Right lobe of liver (tissue), 6 donors: ENCODE measurements at places on chromosomes 11 and 22. TPM values are rescaled to one million over a fixed set of nuclear protein-coding genes. Genes with fewer than 3 reads are reported as not detected.

DNA sequence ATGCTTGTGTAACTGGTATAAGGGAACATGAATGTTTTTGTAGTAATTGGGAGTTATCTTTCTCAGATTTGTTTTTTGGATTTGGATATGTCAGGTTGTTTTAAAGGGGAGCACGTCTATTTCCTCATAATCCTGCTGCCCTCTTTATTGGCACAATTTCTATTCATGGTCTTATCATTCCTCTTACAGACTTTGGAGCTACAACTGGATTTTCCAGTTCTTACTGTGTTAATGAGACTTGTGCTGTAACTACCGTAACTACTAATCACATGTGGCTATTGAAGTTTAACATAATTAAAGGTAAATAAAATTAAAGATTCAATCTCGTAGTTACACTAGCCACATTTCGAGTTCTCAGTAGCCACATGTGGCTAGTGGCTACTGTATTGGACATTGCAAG lies 1.9 kb downstream of the FDX1 start:
- H3K4me1 ChIP-seq: peaks cover 52% of the 10 kb centered on the region
- peak overlapping the region; percentile 100 for H3K27ac ChIP-seq
- peak overlapping the region; percentile 83 for H3K4me3 ChIP-seq
- no peaks in the 10 kb centered on the region for H3K27me3 ChIP-seq
- no peak for DNase-seq

- no peaks in the 10 kb centered on the region for H3K27me3 ChIP-seq
- no peaks in the 10 kb centered on the region for H3K36me3 ChIP-seq
- no peak overlapping the region for H3K4me3 ChIP-seq
These were observed 38.7 kb upstream of the SWAP70 start for GRCh38 chr11:9625162-9625561.

- no peak for DNase-seq
- no peaks in the 10 kb centered on the region for H3K36me3 ChIP-seq
- H3K27ac ChIP-seq: no peak overlapping the region
- no peak overlapping the region for H3K4me3 ChIP-seq
- no peaks in the 10 kb centered on the region for H3K27me3 ChIP-seq
- H3K4me1 ChIP-seq: no peaks in the 10 kb centered on the region
These were observed 95.5 kb downstream of the WNT7B start for GRCh38 chr22:45881524-45881875.

GRCh38 chr22:42317008-42317407 lies 46.6 kb upstream of the TCF20 start:
- H3K27ac ChIP-seq: no peak overlapping the region
- H3K36me3 ChIP-seq: no peaks in the 10 kb centered on the region
- no peak for DNase-seq
- no peaks in the 10 kb centered on the region for H3K27me3 ChIP-seq
- H3K4me1 ChIP-seq: no peaks in the 10 kb centered on the region

- no peak overlapping the region for H3K27ac ChIP-seq
- DNase-seq: no peak
- no peaks in the 10 kb centered on the region for H3K4me1 ChIP-seq
- no peak overlapping the region for H3K4me3 ChIP-seq
- no peaks in the 10 kb centered on the region for H3K36me3 ChIP-seq
- H3K27me3 ChIP-seq: no peaks in the 10 kb centered on the region
These were observed 42.0 kb downstream of the CDKN1C start for GRCh38 chr11:2843551-2843950.

DNA sequence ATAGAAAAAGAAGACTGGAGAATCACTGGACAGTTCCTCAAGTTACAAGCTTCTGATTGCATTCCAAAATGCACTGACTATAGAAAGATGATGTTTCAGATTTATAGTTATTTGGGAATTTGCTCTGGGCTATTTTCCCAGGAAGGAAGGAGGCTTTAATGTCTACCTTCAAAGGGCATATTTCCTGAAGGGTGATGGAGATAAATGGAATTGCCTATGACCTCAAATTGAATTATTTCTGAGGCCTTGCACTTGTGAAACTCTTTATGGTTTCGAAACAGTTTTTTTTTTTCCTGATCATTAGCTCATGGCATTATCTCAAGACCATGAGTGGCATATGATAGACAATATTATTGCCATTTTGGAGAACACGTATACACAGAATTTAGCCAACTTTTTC lies 333.9 kb downstream of the METTL15 start:
- H3K4me1 ChIP-seq: no peaks in the 10 kb centered on the region
- no peak overlapping the region for H3K4me3 ChIP-seq
- H3K36me3 ChIP-seq: no peaks in the 10 kb centered on the region
- no peak for DNase-seq

- no peak overlapping the region for H3K27ac ChIP-seq
- H3K27me3 ChIP-seq: no peaks in the 10 kb centered on the region
- DNase-seq: no peak
- H3K36me3 ChIP-seq: no peaks in the 10 kb centered on the region
These were observed 113.0 kb downstream of the NTM start for GRCh38 chr11:131483453-131483852.

DNA sequence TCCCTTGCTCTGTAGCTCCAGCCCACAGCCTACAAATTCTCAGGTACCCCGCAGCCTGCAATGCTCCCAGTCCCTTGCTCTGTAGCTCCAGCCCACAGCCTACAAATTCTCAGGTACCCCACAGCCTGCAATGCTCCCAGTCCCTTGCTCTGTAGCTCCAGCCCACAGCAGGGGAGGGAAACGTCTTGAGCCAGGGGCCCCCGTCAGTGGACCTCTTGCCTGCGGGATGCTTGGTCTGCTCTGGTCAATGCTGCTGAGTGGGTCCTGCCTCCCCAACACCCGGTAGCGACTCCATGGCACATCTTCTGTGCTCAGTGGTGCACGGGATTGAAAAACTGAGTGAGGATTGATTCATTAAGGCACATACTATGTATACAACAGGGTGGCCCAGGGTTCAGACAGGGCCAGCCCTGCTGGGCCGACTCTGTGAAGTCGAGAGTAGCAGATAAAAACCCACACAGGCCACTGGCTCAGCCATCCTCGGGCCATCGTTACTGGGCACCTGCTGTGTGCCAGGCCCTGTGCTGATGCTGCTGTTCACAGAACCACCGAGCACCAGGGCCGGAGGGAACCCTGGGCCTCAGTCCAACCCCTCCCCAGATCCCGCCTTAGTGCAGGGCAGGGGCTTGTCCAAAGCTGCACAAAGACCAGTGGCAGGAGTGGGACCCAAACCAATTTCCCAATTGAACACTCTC lies 69.7 kb downstream of the MYO7A start:
- H3K4me1 ChIP-seq: no peaks in the 10 kb centered on the region
- peak; percentile 4 for DNase-seq
- H3K27me3 ChIP-seq: no peaks in the 10 kb centered on the region
- peaks cover 65% of the 10 kb centered on the region for H3K36me3 ChIP-seq

GRCh38 chr22:31056986-31057599 lies 24.0 kb upstream of the SMTN start:
- no peaks in the 10 kb centered on the region for H3K27me3 ChIP-seq
- DNase-seq: no peak
- no peaks in the 10 kb centered on the region for H3K4me1 ChIP-seq
- no peaks in the 10 kb centered on the region for H3K36me3 ChIP-seq
- H3K4me3 ChIP-seq: no peak overlapping the region

- no peak overlapping the region for H3K27ac ChIP-seq
- no peak for DNase-seq
- H3K4me3 ChIP-seq: no peak overlapping the region
- H3K36me3 ChIP-seq: peaks cover 5% of the 10 kb centered on the region
These were observed 5.0 kb downstream of the MIF start for GRCh38 chr22:23899042-23899745.

GRCh38 chr11:6646071-6646470 lies 9.5 kb downstream of the DCHS1 start:
- no peak for DNase-seq
- no peak overlapping the region for H3K4me3 ChIP-seq
- H3K4me1 ChIP-seq: no peaks in the 10 kb centered on the region
- no peaks in the 10 kb centered on the region for H3K36me3 ChIP-seq
- H3K27me3 ChIP-seq: no peaks in the 10 kb centered on the region

DNA sequence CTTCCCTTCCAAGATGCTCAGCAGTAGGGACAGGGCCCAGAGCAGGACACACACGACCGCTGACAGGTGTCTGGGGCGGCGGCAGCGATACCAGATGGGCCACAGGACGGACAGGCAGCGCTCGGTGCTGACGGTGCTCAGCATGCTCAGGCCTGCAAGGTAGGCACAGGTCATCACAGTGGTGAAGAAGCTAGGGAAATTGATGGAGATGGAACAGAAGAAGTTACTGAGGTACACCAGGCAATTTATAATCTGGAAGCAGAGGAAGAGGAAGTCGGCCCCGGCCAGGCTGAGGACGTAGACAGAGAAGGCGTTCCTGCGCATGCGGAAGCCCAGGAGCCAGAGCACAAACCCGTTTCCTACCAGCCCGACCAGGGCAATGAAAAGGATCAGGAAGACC lies 4.6 kb downstream of the MRGPRX2 start:
- H3K27me3 ChIP-seq: no peaks in the 10 kb centered on the region
- no peaks in the 10 kb centered on the region for H3K4me1 ChIP-seq
- no peaks in the 10 kb centered on the region for H3K36me3 ChIP-seq
- H3K4me3 ChIP-seq: no peak overlapping the region

DNA sequence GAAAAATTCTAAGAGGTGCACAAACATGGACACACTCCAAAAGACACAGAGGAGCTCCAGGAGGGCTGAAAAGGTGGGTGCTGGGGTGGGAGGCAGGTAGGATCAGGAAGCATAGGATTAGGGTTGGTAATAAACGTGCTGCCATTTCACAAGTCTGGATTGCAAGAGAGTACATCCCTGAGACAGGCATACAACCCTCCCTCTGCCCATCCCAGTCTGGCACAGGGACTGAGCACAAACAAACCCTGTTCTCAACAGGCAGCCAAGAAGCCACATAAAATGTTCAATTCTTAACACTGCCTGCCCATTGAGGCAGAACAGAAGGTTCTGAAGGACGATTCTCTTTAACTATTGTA lies 18.5 kb downstream of the SLC35F2 start:
- no peaks in the 10 kb centered on the region for H3K27me3 ChIP-seq
- no peaks in the 10 kb centered on the region for H3K36me3 ChIP-seq
- no peaks in the 10 kb centered on the region for H3K4me1 ChIP-seq
- no peak for DNase-seq

DNA sequence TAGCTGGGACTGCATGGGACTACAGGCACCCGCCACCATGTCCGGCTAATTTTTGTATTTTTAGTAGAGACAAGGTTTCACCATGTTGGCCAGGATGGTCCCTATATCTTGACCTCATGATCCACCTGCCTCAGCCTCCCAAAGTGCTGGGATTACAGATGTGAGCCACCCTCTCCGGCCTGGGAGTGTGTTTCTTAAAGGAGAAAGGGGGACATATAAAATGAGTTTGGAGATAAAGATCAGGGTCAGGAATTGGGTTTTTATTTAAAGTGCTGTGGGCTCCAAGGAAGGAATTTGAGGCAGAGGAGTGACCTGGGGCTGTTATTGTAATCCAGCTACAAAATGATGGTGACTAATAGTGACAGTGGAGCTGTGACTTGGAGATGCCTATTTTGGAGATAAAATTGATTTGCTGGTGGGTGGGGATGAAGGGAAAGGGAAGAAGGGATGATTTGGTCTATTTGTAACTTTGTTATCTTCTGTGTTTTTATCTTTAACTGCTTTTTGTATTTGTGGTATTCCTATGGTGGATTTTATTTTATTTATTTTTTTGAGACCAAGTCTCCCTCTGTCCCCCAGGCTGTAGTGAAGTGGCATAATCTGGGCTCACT lies 5.0 kb downstream of the CRKL start:
- H3K4me1 ChIP-seq: peaks cover 13% of the 10 kb centered on the region
- H3K27me3 ChIP-seq: no peaks in the 10 kb centered on the region
- no peaks in the 10 kb centered on the region for H3K36me3 ChIP-seq
- H3K27ac ChIP-seq: no peak overlapping the region
- DNase-seq: no peak
- H3K4me3 ChIP-seq: no peak overlapping the region

GRCh38 chr11:125170001-125170509 lies 5.5 kb downstream of the PKNOX2 start:
- H3K27ac ChIP-seq: no peak overlapping the region
- H3K4me1 ChIP-seq: no peaks in the 10 kb centered on the region

- H3K27me3 ChIP-seq: no peaks in the 10 kb centered on the region
- DNase-seq: no peak
- H3K27ac ChIP-seq: no peak overlapping the region
- H3K4me3 ChIP-seq: no peak overlapping the region
These were observed 132.1 kb upstream of the BLID start for GRCh38 chr11:122248131-122248530.

DNA sequence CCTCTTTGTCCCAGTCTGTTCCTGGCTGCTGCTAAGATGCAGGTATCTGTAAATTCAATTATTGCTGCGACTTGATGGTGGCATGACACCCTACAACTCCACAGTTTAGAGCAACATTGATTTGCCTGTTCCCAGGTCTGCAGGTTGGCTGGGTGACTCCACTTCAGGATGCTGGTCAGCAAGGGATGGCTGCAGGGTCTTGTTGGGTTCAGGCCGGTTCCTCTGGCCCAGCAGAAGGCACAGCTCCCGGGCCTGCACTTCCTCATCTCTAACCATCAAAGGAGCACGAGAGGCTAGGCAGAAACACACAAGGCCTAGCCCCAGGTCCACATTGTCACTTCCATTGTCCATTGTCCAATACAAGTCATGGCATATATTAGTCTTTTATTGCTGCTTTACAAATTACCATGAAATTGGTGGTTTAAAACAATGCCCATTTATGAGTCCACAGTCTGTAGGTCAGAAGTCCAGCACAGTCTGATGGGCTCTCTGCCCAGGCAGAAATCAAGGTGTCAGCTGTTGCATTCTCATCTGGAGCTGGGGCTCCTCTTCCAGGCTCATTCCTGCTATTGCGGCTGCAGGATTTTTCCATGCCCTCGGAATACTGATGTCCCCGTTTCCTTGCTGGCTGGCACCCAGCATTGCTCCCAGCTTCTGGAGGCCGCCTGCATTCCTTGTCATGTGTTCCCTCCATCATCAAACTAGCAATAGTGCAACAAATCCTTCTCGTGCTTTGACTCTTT lies 96.6 kb upstream of the LMO1 start:
- peak; percentile 69 for DNase-seq
- H3K27ac ChIP-seq: no peak overlapping the region
- H3K36me3 ChIP-seq: no peaks in the 10 kb centered on the region
- no peak overlapping the region for H3K4me3 ChIP-seq
- H3K4me1 ChIP-seq: no peaks in the 10 kb centered on the region

DNA sequence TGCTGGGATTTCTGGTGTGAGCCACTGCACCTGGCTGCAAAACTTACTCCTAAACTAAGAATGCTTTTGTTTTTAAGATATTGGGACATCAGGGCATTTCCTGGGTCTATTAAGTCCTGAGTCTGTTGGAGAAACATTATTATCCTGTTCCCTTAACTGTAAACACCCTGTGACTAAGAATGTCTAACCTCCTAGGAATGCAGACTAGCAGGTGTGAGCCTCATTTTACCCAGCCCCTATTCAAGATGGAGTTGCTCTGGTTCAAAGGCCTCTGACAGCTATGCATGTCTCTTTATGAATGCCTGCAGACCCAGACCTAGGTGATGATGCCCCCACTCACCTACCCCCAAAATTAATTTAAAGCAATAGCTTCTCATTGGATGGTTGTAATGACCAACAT lies 46.2 kb downstream of the DEPDC5 start:
- no peaks in the 10 kb centered on the region for H3K4me1 ChIP-seq
- H3K27ac ChIP-seq: no peak overlapping the region
- no peak for DNase-seq
- H3K36me3 ChIP-seq: peaks cover 18% of the 10 kb centered on the region
- H3K4me3 ChIP-seq: no peak overlapping the region

- H3K36me3 ChIP-seq: no peaks in the 10 kb centered on the region
- no peak for DNase-seq
- no peaks in the 10 kb centered on the region for H3K27me3 ChIP-seq
- no peak overlapping the region for H3K4me3 ChIP-seq
These were observed 6.0 kb upstream of the DRD2 start for GRCh38 chr11:113481226-113481625.

The ACR gene
- 0.55 TPM for total RNA-seq

The ASCL3 gene
- not detected for total RNA-seq

The MPZL3 gene
- total RNA-seq: 8.8 TPM

The E2F8 gene
- 2.0 TPM for total RNA-seq

The PLA2G3 gene
- not detected for total RNA-seq

The MS4A3 gene
- total RNA-seq: 1.2 TPM
